ENCODE measurements at places on chromosomes 16 and 17.

GRCh38 chr17:494601-495265 is 142.1 kb upstream of the RPH3AL start:
- H3K4me3 ChIP-seq = no peak overlapping the region
- peaks cover 12% of the 10 kb centered on the region for H3K27me3 ChIP-seq
- no peak overlapping the region for H3K27ac ChIP-seq
- no peaks in the 10 kb centered on the region for H3K36me3 ChIP-seq
- peaks cover 3% of the 10 kb centered on the region for H3K4me1 ChIP-seq

DNA sequence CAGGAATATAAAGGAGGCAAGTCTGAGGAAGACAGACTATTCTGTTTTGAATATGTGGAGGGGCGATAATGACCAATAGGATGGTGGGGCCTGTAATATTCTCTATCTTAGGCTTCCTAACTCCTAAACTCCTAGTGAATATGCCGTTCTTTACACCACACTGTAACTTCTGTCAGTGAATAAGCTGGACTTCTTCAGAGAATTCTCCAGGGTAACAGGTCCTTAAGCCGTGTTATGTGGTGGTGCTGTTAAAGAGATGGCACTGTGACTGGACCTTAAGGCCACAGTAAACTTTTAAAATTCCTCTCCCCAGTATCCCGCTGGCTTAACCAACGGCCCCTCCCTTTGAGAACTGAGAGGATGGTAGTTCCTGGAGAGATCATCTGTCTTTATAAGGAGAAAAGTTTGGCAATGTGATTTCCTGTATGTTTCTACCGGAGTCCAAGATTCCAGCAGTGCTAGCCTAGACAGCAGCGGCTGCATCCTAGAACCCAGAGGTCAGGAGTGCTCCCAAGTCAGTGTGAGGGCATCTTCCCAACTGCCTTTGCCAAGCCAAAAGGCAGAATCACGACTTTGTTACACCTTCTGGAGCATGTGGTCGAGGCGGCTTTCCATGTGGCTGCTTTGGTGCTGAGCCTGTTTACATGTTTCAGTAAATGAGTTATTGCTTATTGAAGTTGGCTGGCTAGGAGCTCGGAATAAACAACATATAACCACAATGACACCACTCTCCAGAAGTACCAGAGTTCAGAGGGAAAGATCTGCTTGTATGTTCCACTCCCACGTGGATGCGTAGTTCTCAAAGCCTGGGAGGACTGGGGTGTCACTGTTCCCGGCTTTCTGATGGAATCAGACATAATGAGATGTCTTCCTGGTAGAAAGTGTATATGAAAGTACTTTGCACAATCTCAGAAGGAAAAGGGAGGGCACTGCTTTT is 41.0 kb downstream of the TUBD1 start:
- no peaks in the 10 kb centered on the region for H3K36me3 ChIP-seq
- H3K27me3 ChIP-seq = no peaks in the 10 kb centered on the region
- DNase-seq = peak; percentile 52
- peak overlapping the region; percentile 100 for H3K27ac ChIP-seq
- no peak overlapping the region for H3K4me3 ChIP-seq
- H3K4me1 ChIP-seq = peaks cover 23% of the 10 kb centered on the region

- no peaks in the 10 kb centered on the region for H3K36me3 ChIP-seq
- no peak for DNase-seq
- H3K4me1 ChIP-seq = peaks cover 4% of the 10 kb centered on the region
- H3K27me3 ChIP-seq = no peaks in the 10 kb centered on the region
- no peak overlapping the region for H3K27ac ChIP-seq
These were observed 26.4 kb downstream of the TMEM235 start for GRCh38 chr17:78257810-78258322.

DNA sequence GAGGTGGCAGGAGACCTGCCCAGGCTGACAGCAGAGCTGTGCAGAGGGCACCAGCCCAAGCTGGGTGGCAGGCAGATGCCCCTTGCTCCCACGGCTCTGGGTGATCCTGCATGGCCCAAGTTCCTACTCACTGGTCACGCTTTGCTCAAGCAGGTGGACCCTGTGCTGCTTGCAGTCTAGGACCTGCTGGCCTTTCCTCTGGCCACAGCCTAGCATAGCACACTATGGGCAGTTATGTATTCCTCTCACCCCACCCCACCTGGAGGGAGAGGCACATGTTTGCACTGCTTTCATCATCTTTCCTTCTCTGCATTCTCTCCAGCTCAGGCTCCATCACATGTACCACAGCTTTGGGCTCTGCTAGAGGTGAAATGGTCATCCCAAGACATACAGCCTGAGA is 19.6 kb upstream of the SREBF1 start:
- H3K4me1 ChIP-seq = no peaks in the 10 kb centered on the region
- no peak overlapping the region for H3K4me3 ChIP-seq
- H3K36me3 ChIP-seq = no peaks in the 10 kb centered on the region
- no peak overlapping the region for H3K27ac ChIP-seq
- no peak for DNase-seq
- H3K27me3 ChIP-seq = no peaks in the 10 kb centered on the region

- H3K27ac ChIP-seq = no peak overlapping the region
- no peak overlapping the region for H3K4me3 ChIP-seq
- H3K4me1 ChIP-seq = no peaks in the 10 kb centered on the region
- DNase-seq = no peak
- no peaks in the 10 kb centered on the region for H3K36me3 ChIP-seq
These were observed 222.3 kb downstream of the MSI2 start for GRCh38 chr17:57478478-57479250.

GRCh38 chr16:72530434-72530833 is 358.5 kb upstream of the PMFBP1 start:
- H3K27me3 ChIP-seq = no peaks in the 10 kb centered on the region
- DNase-seq = no peak
- H3K4me1 ChIP-seq = no peaks in the 10 kb centered on the region
- H3K4me3 ChIP-seq = no peak overlapping the region
- H3K27ac ChIP-seq = no peak overlapping the region

DNA sequence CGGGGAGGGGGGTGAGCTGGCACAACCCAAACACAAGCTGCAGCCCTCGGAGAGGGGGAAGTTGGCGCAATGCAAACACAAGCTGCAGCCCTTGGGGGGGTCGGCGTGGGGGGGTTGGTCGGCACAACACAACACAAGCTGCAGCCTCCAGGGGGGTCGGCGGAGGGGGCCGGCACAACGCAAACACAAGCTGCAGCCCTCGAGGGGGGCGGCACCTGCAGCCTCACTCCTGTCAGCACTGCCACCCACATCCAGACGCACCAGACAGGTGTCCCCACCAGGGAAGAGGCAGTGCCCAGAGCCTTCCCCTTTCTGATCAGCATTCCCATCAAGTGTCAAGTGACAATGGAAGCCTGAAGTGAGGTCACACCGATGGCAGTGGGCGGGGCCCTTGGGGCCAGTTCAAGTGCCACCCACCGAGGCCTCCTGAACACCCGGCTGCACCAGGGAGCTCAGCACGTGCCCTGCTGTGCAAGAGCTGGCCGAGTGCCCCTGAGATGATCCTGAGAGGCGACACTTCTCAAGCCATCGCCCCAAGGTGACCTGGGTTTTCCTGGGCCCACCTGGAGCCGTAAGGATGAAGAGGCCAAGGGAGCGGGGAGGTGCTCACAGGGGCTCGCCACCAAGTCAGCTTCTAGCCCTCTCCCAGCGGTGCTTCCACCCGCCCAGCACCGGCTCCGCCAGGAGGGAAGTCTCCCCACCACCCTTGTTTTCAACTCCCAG is 59.3 kb downstream of the KLHDC4 start:
- H3K36me3 ChIP-seq = no peaks in the 10 kb centered on the region
- no peaks in the 10 kb centered on the region for H3K27me3 ChIP-seq
- H3K4me3 ChIP-seq = no peak overlapping the region
- DNase-seq = no peak
- no peak overlapping the region for H3K27ac ChIP-seq
- no peaks in the 10 kb centered on the region for H3K4me1 ChIP-seq

DNA sequence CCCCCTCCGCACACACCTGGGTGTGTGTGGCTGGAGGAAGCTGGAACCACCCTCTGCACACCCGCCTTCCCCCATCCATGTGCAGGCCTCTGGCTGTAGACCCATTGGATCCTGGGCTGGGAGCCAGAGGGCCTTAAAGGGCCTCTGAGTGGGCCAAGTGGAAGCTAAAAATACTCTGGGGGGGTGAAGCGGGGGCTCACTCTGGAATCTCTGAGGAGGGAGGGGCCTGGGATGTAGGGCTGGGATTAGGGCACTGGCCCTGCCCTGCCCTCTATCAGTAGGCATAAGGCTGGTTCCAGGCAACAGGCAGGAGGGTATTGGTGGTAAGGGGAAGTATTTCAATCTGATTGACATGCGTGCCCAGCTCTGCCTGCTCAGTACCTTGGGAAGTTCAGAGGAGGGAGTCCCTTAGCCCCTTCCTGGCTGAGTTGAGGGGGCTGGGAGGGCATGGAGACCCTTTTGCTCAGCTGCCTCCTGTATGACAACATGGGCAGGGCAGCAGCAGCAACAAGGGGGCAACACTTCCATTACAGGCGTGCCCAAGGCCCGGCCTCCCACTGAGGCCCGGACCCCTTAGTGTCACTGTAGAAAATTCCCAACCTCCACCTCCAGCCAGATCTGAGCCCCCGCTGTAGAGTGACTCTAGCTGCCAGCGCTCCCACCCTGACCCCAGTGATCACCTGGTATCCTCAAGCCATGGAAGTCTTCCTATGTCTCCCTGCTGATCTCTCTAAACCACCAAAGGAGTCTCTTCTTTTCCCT is 5.2 kb downstream of the ITGA3 start:
- H3K4me3 ChIP-seq = no peak overlapping the region
- no peaks in the 10 kb centered on the region for H3K27me3 ChIP-seq
- peak overlapping the region; percentile 56 for H3K27ac ChIP-seq
- H3K4me1 ChIP-seq = peaks cover 37% of the 10 kb centered on the region
- H3K36me3 ChIP-seq = no peaks in the 10 kb centered on the region
- peak; percentile 68 for DNase-seq
